ENCODE measurements at places on chromosomes 7 and 10. TPM values are rescaled to one million over a fixed set of nuclear protein-coding genes. Genes with fewer than 3 reads are reported as not detected.

GRCh38 chr7:150751702-150752101, 14.5 kb downstream of the GIMAP5 start:
- no peak for DNase-seq

DNA sequence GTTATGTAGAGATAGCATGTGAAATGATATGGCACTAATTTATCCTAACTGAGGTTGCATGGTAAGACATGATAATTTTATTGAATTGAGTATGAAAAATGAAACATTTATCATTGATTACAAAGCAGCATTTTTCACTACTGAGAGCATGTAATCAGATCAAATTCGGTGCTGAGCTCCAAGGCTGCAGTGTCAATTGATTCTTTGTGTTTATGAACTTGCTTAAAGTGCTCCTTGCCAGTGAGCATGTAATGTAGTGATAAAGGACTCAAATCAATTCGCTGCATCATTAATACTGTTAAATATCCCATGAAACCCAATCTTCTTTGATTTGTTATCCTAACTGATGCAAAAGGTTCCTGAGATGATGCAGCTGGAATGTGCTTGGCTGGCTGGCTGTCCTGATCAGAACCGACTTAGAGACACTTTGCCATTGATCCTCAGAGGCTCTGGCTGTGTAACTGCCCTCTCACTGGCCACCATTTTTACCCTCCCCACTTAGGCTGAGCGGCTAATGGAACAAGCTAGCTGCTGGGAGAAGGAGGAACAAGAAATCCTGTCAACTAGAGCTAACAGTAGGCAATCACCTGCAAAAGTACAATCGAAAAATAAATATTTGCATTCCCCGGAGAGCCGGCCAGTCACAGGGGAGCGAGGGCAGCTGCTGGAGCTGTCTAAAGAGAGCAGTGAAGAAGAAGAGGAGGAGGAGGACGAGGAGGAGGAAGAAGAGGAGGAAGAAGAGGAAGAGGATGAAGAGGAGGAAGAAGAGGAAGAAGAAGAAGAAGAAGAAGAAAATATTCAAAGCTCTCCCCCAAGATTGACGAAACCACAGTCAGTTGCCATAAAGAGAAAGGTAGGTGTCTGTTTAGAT, 89.8 kb upstream of the SAMD8 start:
- no peak for DNase-seq

DNA sequence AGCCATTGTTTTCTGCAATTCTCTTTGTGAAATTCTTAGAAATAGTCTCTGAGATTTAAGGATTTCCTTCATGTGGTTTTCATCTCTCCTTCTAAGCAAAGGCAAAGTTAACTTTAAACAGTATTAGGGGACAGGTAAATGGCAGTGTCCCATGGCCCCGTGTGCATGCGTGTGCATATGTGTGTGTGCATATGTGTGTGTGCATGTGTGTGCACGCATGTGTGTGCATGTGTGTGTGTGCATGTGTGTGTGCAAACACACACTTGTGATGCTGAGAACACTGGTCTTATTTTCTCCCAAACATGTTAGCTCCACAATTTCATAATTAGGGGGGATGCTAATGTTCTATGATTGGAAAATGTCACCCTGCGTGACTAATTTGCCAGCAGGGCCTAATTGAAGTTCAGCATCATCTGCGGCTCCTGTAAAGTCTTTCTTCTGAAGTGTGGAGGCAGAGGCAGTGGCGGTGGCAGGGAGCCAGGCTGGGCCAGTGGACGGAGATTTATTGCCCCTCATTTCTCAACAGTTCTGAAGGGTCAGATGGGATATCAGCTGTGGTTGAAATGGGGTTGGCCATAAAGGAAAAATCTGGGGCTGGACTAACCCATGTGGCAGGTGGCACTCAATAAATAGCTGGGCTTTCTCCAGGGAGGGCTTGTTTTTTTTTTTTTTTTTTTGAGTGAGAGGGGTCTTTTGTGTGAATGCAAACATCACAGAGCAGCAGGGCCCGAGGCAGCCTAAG, 289.3 kb upstream of the PODXL start:
- DNase-seq: no peak

DNA sequence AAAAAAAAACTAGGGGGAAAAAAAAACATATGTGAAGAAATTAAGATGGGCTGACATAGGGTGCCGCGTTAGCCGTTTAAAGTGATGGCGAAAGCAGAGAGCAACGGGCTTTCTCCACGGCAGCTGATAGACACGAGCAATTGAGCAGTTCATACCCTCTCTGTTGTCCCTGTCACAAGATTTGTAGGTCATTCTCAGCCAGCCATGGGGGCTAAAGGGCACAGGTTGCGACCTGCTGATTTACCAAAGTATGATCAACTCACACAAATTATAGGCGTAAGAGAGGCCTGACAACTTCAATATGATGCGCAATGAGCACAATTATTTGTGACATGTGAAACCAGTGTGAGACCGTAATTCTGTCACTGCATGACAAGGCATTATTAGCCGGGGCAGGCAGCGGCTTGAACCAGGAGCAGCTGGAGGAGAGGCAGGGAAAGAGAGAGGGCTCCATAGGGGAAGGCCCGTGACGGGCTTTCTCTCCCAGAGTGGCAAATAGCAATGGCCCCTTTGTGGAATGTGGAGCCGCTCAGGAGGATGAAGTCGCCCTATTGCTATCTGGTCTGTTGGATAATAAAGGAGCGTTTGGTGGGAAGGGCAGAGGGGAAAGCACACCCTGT, 195.1 kb upstream of the HABP2 start:
- no peak for DNase-seq

DNA sequence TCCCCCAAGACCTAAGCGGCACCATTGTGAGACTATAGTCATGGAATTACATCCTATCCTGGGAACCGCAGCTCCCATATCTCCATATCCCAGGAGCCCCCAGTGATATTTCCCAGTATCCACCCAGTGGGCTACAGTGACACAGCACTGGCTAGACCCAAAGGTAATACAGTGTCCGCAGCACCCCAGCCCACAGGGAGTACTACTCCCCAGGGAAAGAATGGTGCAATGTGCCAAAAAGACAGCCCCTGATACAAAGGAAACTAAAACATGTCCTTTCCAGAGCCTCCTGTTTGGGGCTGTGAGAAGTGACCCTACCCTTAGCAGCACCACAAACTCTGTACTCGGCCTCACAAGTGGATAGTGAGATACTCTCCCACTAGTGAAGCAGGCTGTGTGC, 4.5 kb upstream of the IFIT2 start:
- no peak for DNase-seq

DNA sequence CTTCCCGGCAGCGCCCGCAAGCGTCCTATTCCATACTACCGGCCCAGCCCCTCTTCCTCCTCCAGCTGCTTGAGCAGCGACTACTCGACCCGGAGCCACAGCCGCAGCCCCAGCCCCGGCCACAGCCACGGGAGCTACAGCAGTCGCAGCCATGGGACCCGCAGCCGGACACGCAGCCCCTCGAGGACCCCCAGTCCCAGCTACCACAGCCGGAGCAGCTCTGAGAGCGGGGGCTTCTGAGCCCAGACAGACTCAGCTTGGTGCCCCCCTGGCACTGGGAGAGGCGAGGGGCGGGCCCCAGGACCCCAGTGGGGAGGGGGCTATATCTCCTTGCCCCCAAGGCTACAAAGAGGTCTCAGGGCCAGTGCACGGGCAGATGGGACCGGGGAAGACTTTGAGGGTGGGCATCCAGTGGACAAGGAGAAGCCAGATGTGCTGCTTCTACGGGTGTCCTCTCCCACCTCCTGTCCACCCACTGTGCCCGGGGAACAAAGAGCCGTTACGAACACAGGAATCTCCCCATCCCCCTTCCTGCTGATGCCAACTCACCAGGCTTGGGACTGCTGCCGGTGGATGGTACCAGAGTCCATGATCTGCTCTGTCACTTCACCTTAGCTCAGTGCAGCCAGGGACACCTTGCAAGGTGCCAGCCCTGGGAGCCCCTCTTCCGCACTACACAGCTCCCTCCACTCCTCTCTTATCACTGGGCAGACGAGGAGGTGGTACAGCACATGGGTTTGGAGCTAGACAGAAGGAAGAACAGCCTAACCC, 16.7 kb upstream of the HSPB1 start:
- DNase-seq: no peak

- no peak for DNase-seq
Observed at GRCh38 chr7:70416986-70417655, 714.8 kb upstream of the GALNT17 start.

DNA sequence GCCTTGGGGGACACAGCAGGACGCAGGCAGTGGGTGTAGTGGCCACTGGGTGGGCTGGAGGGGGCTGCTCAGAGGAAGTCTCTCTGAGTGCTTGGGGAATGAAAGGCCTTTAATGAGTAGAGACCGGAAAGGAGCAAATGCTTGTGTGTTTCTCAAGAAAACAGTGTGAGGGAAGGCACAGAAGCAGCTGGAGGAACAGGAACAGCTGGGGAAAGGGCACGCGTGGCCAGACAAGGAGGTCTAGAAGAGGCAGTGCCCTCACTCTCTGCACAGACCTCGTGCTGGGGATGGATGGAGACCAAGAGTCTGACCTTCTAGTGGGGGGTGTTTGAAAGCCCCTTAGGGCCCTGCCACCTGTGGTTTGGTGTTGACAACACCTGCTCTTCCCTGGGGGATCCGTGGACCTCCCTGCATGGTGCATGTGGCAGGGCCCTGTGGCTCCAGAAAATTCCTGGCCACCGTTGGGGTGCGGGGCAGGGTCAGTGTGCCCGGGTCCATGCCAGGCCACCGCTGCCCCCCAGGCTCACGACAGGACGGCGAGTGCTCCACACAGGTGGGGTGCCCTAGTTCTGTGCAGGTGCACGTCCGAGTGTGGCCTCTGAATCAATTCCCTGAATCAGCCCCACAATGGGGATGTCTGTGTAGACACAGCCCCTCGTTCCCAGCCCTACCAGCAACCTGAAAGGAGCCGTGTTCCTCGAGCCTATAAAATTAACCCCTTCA, 25.9 kb upstream of the FAM20C start:
- DNase-seq: no peak

Gene IGF2BP3
- total RNA-seq: 117 TPM

GRCh38 chr7:22013711-22014110, 68.0 kb upstream of the CDCA7L start:
- DNase-seq: no peak

Gene HUS1
- 43.1 TPM for total RNA-seq

- DNase-seq: no peak
Observed at GRCh38 chr10:115335366-115335765, 242.2 kb downstream of the ATRNL1 start.

DNA sequence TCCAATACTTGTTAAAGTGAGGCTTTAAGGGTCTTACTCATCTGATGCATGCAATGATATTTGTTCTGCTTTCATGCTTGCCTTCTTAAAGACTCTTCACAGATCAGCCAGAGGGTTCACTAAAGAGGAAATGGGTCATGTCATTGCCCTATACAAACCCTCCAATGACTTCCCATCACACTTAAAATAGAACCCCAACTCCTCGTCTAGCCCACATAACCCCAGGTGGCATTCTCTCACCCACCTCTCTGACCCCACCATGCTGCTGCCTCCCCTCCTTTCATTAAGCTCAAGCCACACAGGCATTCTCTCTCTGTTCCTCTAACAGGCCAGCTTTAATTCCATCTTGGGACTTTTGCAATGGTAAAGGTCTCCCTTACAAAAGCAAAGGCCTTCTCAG, 253.6 kb downstream of the GRID1 start:
- DNase-seq: no peak

DNA sequence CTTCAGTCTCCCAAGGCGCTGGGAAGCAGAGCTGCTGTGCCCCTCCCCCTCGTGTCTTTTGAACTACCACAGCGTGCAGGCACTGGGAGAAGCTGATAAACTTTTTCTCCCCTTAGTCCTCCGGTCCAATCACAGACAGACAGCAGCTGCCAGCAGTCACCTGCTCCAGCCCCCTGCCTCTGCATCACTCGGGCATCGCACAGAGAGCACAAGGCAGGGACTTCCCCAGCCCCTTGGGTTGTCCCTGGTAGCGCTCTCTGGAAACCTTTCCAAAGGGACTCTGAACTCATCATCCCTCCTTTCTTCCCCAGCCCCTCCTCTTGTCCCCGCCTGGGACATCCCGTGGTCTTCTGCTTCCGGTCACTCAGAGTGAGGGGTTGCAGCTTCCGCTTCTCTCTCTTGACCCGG, 1.4 kb upstream of the NEUROG3 start:
- DNase-seq: no peak

- no peak for DNase-seq
Observed at GRCh38 chr10:28012990-28013515, 14.2 kb upstream of the ODAD2 start.

DNA sequence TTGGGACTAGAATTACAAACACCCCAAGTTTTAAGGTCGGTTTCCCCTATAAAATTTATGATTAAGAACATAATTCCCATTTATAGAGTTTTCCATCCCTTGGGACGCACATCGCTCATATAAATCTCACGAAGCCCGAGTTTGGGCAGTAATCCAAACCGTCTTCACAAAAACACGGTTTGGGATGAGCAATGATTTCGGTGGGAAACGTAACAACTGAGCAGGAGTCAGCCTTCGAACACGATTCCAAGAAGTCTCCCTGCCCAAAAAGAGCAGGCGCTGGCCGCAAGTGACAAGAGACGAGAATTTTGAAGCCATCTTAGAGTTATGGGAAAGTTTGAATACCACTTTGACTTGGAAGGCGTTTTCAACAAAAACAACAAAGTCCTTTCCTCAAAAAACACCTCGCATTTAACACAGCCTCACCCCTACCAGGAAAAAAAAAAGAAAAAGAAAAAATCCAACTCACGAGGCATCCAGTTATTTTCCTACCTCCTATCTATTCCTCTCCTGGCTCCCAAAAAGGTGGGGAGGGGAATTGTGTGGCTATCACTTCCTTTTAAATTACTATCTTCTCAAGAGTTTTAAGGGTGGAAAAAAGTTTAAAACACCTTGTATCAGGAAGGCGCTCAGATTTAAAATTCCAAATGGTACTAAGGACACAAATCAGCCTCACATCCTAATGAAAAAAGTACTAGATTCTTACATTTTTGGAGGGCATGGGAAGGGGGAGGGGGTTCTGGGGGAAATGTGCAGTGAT, 1.6 kb downstream of the SEPHS1 start:
- no peak for DNase-seq

DNA sequence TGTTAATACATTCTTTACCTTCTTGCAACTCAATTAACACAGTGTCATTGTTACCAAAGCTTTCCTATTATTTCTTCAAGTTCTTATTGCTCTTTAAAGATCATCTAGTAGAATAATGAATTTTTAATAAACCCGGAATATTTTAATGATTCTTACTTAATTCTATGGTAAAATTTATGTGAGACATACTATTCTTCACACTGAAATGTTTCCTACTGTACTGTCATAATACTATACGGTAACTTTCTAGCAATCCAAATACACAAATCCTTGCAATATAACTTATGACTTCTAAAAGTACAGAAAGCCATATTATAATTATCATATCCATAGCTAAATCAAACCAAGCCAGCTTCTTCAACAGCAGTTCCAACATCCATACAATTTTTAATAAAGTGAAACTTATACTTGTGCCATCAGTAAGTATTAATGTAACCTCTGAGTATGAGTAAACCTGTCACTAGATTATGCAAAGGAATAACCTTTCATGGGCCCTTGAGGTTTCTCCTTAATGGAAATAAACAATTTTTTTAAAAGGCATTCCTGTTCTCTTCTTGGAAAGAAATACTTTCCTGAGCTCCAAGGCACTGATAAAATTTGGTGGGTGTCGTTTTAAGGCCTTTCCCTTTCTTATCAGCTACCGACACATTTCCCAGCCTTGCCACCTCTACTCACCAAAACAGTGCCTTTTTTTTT, 87.4 kb downstream of the IMMP2L start:
- DNase-seq: no peak

Gene MLXIPL
- total RNA-seq: 1.1 TPM

- DNase-seq: peak; percentile 92
Observed at GRCh38 chr10:102419269-102420180, 940 bp upstream of the PSD start.

- no peak for DNase-seq
Observed at GRCh38 chr10:79941585-79942210, 7.2 kb downstream of the SFTPD start.

- DNase-seq: no peak
Observed at GRCh38 chr7:121547544-121548092, 151.5 kb upstream of the FAM3C start.
